ENCODE measurements at places on chromosomes 4 and X. TPM values are rescaled to one million over a fixed set of nuclear protein-coding genes. Genes with fewer than 3 reads are reported as not detected.
A peak's percentile ranks its signal among the peaks of the same experiment; 100 is the strongest.

Gene GPR50
- total RNA-seq, result not detected

Gene LANCL3
- total RNA-seq, result not detected

Gene TMSB15C
- 5.8 TPM for total RNA-seq

Gene NXF2
- not detected for total RNA-seq

Gene CFI
- total RNA-seq, result 0.28 TPM

Gene GUCY1A1
- total RNA-seq, result 0.54 TPM

Gene PNMA6F
- not detected for total RNA-seq

Gene EFHC2
- 0.28 TPM for total RNA-seq

Gene VEGFC
- total RNA-seq, result 26.9 TPM

Gene AWAT2
- under 0.01 TPM for total RNA-seq

- H3K4me3 ChIP-seq, result no peak overlapping the region
- H3K27me3 ChIP-seq, result no peaks in the 10 kb centered on the region
- no peaks in the 10 kb centered on the region for H3K4me1 ChIP-seq
- DNase-seq, result no peak
- H3K36me3 ChIP-seq, result no peaks in the 10 kb centered on the region
Measured at GRCh38 chr4:101710806-101711205, 79.7 kb upstream of the BANK1 start.

DNA sequence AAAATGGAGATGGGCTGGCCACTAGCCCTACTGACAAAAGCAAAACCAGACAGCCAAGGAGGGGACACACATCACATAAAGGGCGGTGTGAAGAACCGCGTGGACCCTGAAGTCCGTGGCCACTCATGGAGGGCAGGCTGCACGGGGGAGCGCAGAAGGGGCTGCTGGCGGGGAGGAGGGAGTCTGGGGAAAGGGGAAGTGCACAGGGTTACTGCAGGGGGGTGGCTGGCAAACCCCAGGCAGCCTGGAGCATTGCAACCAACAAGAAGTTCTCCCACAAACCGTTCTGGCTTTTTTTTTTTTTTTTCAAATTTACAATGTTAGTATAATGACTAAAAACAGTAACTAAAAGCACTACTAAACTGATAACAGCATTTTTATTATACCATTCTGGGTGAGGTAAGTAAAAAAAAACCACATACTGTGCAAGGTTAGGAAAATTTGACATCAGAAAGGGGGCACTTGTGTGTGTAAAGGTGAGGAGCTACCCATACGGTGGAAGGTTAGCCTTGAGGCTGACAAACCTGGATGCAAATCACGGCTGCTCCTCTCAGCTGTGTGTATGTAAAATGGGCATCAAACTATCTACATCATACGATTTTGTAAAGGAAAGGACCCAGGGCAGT is 87.1 kb downstream of the TSPAN5 start:
- peaks cover 6% of the 10 kb centered on the region for H3K36me3 ChIP-seq
- peaks cover 9% of the 10 kb centered on the region for H3K4me1 ChIP-seq
- no peak for DNase-seq
- H3K27ac ChIP-seq, result no peak overlapping the region
- H3K27me3 ChIP-seq, result no peaks in the 10 kb centered on the region
- H3K4me3 ChIP-seq, result no peak overlapping the region

DNA sequence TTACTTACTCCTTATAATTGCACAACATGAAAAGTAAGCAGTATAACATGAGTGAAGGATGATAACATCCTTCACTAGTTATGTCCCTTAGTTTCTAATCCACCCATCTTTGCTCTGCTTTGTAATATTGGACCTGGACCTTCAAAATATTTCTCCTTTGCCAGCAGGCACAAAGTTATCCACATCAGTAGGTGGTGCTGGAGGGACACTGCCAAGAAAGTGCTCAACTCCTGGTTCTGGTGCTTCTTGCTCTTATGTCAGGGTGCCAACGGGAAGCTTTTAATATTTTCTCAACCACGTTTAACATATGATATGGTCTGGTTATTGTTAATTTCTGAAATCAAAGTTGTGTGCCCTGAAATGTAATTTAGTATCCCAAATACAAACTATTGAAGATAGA is 49.1 kb downstream of the TMEM165 start:
- H3K4me3 ChIP-seq, result no peak overlapping the region
- no peak overlapping the region for H3K27ac ChIP-seq
- no peaks in the 10 kb centered on the region for H3K27me3 ChIP-seq
- peaks cover 14% of the 10 kb centered on the region for H3K36me3 ChIP-seq

- H3K4me1 ChIP-seq, result no peaks in the 10 kb centered on the region
- H3K27me3 ChIP-seq, result no peaks in the 10 kb centered on the region
- no peak overlapping the region for H3K4me3 ChIP-seq
- no peak for DNase-seq
Measured at GRCh38 chr4:139509727-139510410, 46.1 kb downstream of the SETD7 start.

DNA sequence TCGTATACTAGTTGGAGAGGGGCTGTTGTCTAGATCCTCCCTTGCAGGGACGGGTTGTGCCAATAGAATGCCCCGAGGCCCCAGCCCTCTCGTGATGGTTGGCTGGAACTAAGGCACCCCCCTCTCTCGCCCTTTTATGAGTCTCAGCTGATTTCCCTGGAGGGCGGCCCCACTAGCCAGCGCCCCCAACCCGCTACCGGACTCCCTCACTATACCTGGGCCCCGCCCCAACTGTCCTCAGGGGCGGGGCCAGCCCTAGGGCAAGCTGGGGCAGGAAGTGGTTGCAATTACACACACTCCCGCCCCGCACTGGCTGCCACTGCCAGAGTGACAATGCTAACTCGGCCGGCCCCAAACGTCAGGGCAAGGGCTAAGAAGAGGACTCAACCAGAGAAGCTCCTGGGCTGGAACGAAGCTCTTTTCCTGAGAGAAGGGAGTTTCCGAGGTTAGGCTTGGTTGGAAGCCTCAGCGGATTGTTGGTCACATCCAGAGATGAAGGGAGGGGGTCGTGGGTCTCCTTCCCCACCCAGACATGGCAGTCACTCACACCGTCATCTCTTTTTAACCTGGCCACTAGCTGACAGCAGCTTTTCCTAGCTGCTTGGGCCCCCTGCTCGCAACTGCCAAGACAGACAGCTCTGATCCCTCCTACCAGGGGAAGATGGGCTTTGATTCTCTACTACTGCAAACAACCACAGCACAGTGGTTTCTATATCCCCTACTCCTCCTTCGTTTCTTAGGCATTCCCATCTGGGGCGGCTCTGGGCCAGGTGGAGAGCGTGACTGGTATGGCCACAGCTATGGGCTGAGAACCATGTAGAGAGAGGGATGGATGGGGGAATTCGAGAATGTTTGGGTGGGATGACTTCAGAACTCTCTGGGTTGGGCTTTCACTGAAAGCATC is 21.0 kb upstream of the BCORL1 start:
- no peak overlapping the region for H3K27ac ChIP-seq
- no peak overlapping the region for H3K4me3 ChIP-seq
- H3K4me1 ChIP-seq, result peaks cover 6% of the 10 kb centered on the region
- H3K27me3 ChIP-seq, result peaks cover 5% of the 10 kb centered on the region
- no peak for DNase-seq
- H3K36me3 ChIP-seq, result no peaks in the 10 kb centered on the region

GRCh38 chrX:66036231-66036630 is 3.6 kb downstream of the VSIG4 start:
- H3K4me1 ChIP-seq, result no peaks in the 10 kb centered on the region
- H3K4me3 ChIP-seq, result no peak overlapping the region
- no peak overlapping the region for H3K27ac ChIP-seq
- H3K36me3 ChIP-seq, result no peaks in the 10 kb centered on the region
- DNase-seq, result no peak

DNA sequence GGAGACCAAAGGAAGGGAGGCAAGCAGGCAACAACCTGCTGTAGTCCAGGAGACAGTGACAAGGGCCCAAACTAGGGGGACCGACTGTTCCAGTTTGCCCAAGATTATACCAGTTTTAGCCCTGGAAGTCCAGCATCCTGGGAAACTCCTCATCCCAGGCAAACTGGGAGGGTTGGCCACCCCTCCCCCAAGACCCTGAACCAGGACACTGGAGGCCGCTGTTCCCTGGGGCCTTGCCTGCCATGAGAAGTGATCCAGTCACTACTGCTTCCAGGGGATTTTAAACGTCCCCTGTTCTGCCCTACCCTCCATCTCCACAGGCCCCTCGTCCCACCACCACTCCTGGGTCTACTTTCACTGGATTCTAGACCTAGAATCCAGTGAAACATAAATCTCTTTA is 4.3 kb upstream of the DGAT2L6 start:
- H3K4me3 ChIP-seq, result no peak overlapping the region
- H3K4me1 ChIP-seq, result peaks cover 16% of the 10 kb centered on the region
- no peaks in the 10 kb centered on the region for H3K36me3 ChIP-seq
- H3K27me3 ChIP-seq, result no peaks in the 10 kb centered on the region
- no peak overlapping the region for H3K27ac ChIP-seq

DNA sequence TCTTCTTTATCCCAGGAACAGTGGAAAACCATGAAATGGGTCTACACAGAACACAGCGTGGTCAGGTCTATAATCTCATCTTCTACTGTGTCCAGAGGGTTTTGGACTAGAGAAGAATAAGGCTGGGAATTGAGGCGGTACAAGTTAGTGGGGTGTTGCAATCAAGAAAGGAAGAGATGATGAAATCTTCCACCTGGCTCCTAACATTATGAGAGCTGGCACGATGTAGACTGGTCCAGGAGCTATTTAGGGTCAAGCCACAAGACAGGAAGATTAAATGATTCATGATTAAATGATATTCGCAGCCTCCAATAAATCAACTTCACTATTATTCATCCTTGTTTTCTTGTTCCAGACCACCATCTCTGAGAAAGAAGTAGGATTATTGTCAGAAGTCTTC is 88.0 kb downstream of the ARSF start:
- no peak overlapping the region for H3K27ac ChIP-seq
- H3K27me3 ChIP-seq, result no peaks in the 10 kb centered on the region
- peaks cover 4% of the 10 kb centered on the region for H3K4me1 ChIP-seq
- peak; percentile 28 for DNase-seq
- no peak overlapping the region for H3K4me3 ChIP-seq
- H3K36me3 ChIP-seq, result no peaks in the 10 kb centered on the region

DNA sequence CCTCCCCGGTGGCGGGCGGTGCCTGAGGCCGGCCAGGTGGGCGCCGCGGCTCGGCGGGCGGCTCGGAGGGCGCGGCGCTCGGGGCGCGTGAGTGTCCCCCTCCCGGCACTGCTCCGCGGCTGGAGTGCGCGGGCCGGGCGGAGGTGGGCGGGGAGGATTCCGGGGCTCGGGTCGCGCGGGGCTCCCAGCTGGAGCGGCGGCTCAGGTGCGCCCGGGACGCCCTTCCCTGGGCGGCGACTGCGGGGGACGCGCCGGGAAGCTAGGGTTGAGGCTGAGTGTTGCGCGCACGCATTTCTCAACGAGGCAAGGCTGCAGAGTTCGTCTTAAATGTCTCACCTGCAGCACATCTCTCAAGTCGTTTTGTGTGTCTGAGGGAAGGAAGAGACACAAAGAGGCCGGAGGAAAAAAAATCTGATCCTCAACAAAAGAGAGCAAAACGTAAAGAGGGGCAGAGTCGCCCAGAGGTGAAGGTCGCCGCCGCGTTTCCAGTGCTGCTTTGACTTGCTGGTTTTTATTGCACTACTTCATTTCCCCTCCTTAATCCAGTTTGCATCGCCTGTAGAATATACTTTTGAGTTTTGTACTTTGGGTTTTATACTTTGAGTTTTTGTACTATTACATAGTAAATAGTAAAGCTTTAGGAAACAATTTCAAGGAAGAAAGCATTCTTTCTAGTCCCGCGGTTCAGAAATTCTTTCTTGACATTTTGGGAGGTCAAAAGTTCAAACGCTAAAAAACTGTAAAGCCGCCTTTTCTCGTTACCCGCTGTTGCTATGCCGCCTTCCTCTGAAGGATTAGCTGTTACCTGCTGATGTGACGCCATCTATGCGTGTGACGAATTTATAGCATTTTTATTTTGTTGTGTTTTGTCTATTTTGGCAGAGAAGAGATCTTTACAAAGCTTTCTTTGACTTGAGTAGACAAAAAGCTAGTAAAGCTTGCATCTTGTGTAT is 106.5 kb upstream of the STOX2 start:
- DNase-seq, result no peak
- no peak overlapping the region for H3K27ac ChIP-seq
- H3K27me3 ChIP-seq, result peaks cover 45% of the 10 kb centered on the region
- H3K4me1 ChIP-seq, result peaks cover 2% of the 10 kb centered on the region
- H3K4me3 ChIP-seq, result peak overlapping the region; percentile 24

DNA sequence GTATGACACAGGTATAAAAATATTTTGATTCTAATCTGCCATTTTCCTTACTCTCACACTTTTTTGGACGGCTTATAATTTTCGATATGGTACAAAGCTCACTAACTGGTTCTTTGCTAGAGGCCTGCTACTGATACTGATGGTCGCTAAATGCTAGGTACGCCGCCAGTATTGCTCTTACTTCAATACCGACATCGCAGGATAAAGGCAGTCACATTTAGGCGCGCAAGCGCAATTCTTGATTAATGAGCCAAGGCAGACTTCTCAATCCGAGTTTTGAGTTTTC is 557 bp upstream of the USP38 start:
- H3K27me3 ChIP-seq, result no peaks in the 10 kb centered on the region
- H3K4me1 ChIP-seq, result no peaks in the 10 kb centered on the region
- H3K27ac ChIP-seq, result peak overlapping the region; percentile 82
- DNase-seq, result no peak

DNA sequence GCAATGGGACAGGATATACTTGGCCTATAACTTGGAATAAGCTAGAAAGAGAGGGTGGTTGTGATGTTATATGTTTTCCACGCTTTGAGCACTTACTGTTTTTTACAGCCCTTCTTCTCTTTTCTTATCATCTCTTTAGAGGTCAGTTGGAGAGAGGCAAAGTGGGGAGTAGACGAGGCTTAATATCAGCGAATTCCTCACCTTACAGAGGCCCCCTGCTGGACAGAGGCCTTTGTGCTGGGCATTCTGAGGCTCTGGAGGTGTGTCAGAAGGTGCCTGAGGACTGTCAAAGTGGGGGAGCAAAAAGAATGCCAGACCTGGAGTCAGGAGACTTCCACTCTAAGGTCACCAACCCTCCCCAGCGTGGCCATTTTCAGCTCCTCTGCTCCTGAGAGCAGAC is 42.5 kb downstream of the MAMLD1 start:
- H3K36me3 ChIP-seq, result no peaks in the 10 kb centered on the region
- H3K27ac ChIP-seq, result no peak overlapping the region
- H3K4me1 ChIP-seq, result no peaks in the 10 kb centered on the region
- H3K27me3 ChIP-seq, result no peaks in the 10 kb centered on the region

- no peak overlapping the region for H3K27ac ChIP-seq
- no peaks in the 10 kb centered on the region for H3K36me3 ChIP-seq
- no peaks in the 10 kb centered on the region for H3K4me1 ChIP-seq
- H3K27me3 ChIP-seq, result peaks cover 21% of the 10 kb centered on the region
- DNase-seq, result no peak
Measured at GRCh38 chr4:7111441-7111840, 43.6 kb upstream of the GRPEL1 start.

GRCh38 chrX:45063319-45064095 is 137.2 kb downstream of the DIPK2B start:
- peaks cover 15% of the 10 kb centered on the region for H3K36me3 ChIP-seq
- H3K4me1 ChIP-seq, result no peaks in the 10 kb centered on the region
- DNase-seq, result peak; percentile 7
- no peak overlapping the region for H3K4me3 ChIP-seq
- no peak overlapping the region for H3K27ac ChIP-seq
- no peaks in the 10 kb centered on the region for H3K27me3 ChIP-seq

GRCh38 chrX:32877592-32877991 is 333.8 kb downstream of the DMD start:
- peak; percentile 41 for DNase-seq
- no peaks in the 10 kb centered on the region for H3K4me1 ChIP-seq
- H3K27ac ChIP-seq, result no peak overlapping the region

- H3K4me3 ChIP-seq, result no peak overlapping the region
- H3K36me3 ChIP-seq, result no peaks in the 10 kb centered on the region
- no peak for DNase-seq
Measured at GRCh38 chrX:30948626-30949025, 59.6 kb upstream of the TAB3 start.

GRCh38 chr4:102580463-102580842 is 79.3 kb downstream of the NFKB1 start:
- H3K4me1 ChIP-seq, result no peaks in the 10 kb centered on the region
- H3K4me3 ChIP-seq, result no peak overlapping the region
- H3K27me3 ChIP-seq, result no peaks in the 10 kb centered on the region
